ENCODE measurements at places on chromosomes 1 and 21.

DNA sequence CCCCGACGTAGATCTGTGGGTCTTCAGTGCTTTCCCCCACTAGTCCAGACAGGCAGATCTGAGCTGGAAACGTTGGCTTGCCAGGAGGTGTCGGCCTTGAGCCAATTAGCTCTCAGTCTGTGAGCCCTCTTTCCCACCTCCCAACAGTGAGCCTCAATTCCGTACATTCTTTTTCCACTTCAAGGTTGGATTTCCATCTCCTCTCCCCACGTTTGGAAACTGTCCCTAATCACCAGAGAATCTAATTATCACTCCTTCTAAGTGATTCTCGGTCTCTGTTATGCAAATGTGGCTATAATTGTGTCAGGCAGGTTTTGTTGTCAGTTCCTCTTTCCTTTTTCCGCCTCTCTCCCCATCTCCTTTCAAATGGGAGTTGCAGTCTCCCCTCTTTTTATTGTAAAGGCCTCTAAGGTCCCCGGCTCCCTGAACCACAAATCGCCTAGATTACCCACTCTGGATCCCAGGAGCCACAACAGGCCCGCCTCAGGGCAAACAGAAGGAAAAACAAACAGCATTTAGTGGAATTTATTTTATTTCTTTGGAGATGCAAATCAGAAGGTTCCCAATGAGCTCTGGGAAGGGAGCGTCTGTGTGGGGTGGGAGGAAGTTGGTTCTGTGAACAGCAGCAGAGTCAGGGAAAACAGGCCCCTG is 29.4 kb upstream of the LRRN2 start:
- DNase-seq: no peak

GRCh38 chr1:33468967-33469366 is 3.5 kb upstream of the ZSCAN20 start:
- DNase-seq: no peak

- no peak for DNase-seq
Observed at GRCh38 chr1:97685360-97685759, 235.5 kb downstream of the DPYD start.

DNA sequence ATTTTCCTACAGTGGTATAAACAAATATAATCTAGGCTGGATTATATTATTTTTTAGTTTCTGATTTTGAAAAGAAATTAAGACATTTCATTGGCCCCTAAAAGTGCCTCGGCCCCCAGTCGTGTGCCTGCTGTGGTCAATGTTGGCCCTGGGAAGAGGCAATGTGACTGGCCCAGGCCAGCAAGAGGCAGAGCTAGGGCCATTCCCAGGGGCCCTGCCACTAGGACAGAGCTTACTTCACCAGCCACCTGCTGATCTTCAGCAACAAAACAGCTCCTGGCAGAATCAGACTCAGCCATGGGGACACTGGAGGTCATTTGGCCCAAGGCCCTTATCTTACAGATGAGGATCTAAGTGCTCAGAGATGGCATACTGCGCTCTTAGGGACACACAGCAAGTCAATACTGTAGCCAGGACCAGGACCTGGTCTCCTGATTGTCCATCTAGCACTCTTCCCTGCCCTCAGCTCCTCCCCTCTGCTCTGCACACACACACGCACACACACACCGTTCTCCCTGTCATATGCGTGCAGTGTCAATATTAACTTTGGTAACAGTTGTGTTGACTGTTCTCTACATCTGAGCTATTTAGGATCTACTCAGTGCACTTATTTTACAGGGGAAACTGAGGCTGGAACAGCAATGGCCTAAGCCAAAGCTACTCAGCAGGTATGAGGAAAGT is 16.6 kb upstream of the KLHDC7A start:
- no peak for DNase-seq

GRCh38 chr1:33050221-33051076 is 13.8 kb upstream of the AK2 start:
- peak; percentile 77 for DNase-seq

DNA sequence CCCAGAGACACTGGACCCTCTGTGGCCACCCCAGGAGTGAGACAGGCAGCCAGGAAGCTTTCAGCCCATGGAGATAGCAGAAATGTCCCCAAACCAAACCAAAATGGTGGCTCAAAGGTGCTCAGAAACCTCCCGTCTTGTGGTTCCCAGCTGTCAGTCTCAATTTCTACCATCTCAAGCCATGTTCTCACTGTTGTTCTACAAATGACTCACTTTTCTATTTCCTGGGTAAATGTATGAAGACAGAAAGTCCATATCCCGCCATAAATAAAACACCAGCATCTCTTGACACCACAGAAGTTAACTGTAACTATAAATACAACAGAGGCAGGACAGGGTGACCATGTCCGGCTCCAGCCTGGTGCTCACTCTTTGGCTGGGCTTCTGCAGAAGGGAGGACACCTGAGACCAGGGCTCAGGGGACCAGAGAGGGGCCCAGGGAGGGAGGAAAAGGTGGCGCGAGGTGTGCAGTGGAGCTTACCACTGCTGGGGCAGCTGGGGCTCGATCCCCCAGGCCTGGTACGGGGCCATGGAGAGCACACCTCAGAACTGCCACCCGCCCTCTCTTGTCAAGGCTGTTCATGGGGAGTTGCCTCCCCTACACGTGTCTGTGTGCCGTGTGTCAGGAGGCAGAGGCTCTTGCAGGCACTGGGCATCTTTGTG is 43.6 kb downstream of the EPHB2 start:
- DNase-seq: no peak

- DNase-seq: no peak
Observed at GRCh38 chr1:231421546-231421970, 529 bp downstream of the EGLN1 start.

DNA sequence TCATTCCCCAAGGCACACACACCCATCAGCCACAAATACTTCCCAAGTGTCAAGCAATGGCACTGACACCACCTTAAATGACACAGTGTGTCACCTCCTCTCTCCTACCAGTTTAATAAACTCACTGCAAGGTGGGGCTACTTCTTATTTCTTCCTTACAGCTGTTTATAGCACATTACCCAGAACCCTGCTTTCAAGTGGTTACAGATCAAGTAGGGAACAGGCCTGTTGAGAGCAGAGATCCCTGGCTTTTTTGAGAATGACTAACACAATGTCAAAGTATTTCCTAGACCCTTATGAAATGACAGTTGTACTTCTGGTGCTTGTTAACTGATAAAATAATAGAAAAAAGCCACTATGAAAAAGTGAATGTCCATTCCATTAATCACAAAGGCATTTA is 19.8 kb downstream of the ZBTB17 start:
- no peak for DNase-seq

DNA sequence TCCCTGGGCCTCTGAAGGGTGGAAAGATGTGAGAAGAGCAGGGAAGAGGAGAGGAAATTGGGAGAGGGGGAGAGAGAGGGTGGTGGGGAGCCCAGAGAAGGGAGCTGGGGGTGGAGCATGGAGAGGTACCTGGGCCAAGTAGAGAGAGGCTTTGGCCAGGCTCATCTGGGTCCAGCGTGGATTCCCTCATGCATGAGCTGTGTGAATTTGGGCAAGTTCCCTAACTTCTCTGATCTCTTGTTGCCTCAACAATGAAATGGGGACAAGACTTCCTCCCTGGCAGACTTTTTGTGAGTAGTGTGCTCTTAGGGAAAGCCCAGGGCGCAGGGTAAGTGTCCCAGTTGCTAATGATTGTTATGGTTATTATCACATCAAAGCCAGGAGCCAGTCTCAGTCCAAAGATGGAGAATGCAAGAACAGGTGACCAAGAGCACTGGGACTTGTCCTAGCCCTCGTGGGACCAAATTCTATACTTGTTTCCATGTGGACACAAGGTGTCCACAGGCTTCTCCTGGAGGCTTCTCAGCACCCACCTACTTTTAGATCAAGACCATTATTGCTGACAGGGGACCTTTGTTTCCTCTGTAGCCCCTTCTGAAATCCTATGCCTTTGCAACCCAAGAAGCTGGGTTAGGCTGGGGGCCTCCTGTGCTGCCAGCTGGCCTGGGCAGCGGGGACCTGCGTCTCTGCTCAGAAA is 13.9 kb downstream of the IL6R start:
- no peak for DNase-seq

DNA sequence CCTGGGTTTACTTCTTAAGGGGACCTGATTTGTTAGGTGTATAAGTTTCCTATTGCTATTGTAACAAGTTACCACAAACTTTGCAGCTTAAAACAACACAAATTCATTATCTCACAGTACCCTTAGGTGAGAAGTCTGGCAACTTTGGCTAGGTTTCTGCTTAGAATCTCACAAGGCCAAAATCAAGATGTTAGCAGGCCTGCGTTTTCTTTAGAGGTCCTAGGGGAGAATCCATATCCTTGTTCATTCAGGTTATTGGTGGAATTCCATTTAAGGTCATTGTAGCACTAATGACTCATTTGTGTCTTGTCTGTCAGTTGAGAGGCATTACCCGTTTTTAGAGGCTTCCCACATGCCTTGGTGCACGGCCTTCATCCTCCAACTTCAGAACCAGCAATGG is 8.2 kb upstream of the SH2D1B start:
- no peak for DNase-seq

DNA sequence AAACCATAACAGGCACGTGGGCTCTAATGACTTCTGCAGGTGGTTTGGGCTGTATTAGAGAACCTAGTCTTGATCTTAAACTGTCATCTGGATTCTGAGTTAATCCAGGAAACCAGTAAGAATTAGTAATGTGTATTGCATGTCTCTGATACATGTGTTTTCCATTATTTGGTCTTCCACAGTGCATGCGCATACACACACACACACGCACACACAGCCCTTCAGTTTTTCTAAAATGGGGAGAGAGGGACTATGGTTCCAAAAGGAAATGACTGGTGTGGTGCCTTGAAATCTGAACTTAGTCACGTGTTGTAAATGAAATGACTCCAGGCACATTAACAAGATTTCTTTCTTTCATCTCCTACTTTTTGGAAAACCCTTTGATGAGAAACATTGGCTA is 67.6 kb downstream of the OLFML2B start:
- peak; percentile 90 for DNase-seq

- no peak for DNase-seq
Observed at GRCh38 chr21:15352009-15352408, 287.2 kb upstream of the NRIP1 start.

DNA sequence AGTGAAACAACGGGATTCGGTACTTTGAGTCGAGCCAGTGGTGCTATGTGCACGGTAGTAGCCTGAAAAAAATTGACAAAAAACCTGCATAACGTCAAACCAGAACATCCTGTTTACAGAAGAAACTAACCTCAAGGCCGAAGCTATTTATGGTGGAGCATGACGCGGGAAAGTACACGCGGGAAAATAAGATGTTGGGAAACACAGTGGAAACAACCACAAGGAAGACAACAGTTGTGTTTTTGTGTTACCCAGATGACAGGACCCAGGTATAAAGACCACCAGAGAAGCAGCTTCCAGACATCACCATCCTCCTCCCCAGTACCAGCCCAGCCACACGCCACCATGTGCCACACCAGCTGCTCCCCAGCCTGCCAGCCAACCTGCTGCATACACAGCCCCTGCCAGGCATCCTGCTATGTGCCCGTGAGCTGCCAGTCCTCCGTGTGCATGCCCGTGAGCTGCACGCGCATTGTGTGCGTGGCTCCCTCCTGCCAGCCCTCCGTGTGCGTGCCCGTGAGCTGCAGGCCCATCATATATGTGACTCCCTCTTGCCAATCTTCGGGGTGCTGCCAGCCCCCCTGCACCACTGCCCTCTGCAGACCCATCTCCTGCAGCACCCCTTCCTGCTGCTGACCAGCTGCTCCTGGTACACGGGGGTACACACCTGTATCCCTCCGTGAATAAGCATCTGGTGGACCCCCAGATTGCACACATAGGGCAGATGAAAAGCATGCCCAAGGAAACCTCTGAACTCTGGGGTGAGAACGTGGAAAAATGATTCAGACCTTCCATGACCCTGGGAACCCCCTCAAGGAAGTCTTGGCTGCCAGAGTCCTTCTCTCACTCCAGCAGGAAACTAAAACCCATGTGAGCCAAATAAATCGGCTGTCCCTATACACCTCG is at the start of gene KRTAP12-3:
KRTAP12-3 (plus strand) TSS at position 298 of the 906 bp plus-strand sequence; CDS start at position 346, 48 bp downstream.
- no peak for DNase-seq

DNA sequence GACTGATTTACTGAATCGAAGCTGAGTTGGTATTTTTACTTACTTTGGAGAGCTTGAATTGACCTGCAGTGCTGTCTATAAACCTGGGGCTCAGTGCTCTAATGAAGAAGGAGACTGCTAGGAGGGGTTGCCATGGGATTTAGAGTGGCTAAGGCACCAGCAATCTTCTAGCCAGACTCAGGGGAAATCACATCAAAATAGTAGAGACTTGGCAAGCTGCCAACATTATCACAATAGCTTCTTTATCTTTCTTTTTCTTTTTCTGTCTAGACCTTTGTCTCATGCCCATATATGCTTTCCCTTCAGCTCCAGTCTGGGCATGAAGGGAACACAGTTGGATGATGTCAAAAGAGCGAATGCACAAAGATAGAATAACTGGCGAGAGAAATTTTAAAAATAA is 301.1 kb upstream of the DPYD start:
- no peak for DNase-seq

- peak; percentile 3 for DNase-seq
Observed at GRCh38 chr1:224922404-224923164, 6.9 kb upstream of the DNAH14 start.

DNA sequence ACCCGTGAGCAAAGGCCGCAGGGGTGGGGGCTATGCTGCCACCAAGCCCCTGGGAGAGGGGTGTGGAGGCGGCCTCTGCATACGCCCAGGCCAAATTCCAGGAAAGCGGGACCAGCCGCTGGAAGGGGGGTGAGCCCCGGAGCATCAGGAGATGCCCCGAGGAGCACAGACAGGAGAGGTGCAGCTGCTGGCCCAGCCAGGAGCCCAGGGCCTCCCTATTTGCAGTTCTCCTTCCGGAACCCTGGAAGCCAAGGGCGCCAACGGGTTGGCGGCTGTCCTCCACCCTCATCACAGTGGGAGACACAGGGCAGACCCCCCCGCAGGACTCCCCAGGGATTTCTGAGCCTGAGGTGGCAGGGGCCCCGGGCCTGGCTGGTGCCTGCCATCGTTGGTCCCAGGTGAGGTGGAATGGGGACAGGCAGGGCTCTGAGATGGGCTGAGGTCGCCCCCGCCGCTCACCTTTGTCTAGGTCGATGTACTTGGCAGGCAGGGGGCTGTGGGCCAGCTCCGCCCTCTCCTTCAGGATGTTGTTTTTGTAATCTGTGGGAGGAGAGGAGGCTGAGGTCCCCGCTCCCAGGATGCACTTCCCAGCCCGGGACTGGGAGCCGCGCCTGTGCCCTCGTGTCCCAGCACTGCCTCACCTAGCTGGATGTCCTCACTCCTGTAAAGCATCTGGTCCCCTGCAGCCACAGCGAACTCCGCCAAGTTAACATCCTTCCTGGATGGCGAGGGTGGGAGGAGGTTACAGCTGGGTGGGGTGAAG is 4.4 kb upstream of the DVL1 start:
- no peak for DNase-seq

- no peak for DNase-seq
Observed at GRCh38 chr1:57206038-57206437, 217.8 kb downstream of the DAB1 start.

- DNase-seq: peak; percentile 48
Observed at GRCh38 chr1:210294999-210295745, 33.5 kb upstream of the HHAT start.

- DNase-seq: no peak
Observed at GRCh38 chr1:34774957-34775356, 6.1 kb upstream of the GJB3 start.

- no peak for DNase-seq
Observed at GRCh38 chr1:179545321-179545720, 30.4 kb downstream of the NPHS2 start.

GRCh38 chr1:159921700-159922504 is 3.4 kb downstream of the TAGLN2 start:
- no peak for DNase-seq

GRCh38 chr1:67816506-67816905 is 16.8 kb downstream of the GNG12 start:
- DNase-seq: no peak

GRCh38 chr1:183019860-183020259 is 3.4 kb upstream of the LAMC1 start:
- DNase-seq: no peak

Measured in GM04504 (cell line).